ENCODE measurements at places on chromosomes 4 and X.

GRCh38 chr4:83036991-83037665 lies 2.1 kb downstream of the COPS4 start:
- no peak for DNase-seq

DNA sequence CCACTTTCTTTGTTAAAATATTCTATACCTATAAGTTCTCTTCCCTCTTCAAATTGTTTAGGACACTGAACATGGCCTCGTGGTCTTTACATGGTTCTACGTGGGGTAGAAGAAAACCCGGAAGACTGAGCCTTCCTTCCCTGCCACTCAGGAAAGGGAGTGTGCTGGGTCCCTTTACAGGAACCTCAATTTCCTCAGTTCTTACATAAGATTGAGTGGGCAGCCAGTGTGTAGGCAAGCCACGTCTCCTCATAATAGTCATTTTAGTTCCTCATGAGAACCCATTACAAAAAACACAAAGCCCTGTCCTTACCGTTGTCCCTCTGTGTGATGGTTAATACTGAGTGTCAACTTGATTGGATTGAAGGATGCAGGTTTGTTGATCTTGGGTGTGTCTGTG lies 28.7 kb upstream of the SMIM10L2A start:
- no peak for DNase-seq

DNA sequence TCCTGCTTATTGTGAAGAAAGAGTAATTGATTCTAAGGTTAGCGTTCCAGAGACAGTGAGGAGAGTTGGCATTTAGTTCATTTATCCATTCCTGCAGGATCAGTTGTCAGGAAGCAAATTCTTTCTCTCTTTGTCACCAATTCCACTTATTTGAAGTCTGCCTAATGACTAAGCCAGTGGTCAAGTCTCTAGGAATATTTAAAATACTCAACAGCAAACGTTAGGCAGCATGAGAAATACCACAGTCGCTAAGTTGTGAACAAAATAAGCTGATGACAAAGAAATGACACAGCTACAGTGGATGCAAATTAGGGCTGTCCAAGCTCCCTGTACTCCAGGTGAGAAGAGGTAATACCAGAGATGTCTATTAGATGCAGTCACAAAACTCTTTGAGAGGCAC lies 6.6 kb upstream of the MAGEB17 start:
- no peak for DNase-seq

DNA sequence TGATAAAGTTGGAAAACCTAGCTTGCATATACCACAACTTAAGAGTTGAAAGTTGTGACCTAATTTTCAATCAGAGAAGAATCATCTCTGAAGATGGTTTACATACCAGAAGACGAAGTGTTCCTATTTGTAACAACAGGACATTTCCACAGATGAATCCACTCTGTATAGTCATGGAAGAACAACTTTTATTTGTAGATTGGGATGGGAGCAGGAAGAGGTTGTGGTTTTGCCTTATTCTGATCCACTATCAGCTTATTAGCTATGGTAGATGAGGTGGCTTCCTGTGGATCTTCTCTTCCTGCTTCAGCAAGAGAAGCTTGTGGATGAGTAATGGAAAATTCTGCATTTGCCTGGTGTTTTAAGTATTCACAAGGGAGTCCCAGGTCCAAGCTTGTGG lies 18.6 kb upstream of the SUPT20HL1 start:
- no peak for DNase-seq

DNA sequence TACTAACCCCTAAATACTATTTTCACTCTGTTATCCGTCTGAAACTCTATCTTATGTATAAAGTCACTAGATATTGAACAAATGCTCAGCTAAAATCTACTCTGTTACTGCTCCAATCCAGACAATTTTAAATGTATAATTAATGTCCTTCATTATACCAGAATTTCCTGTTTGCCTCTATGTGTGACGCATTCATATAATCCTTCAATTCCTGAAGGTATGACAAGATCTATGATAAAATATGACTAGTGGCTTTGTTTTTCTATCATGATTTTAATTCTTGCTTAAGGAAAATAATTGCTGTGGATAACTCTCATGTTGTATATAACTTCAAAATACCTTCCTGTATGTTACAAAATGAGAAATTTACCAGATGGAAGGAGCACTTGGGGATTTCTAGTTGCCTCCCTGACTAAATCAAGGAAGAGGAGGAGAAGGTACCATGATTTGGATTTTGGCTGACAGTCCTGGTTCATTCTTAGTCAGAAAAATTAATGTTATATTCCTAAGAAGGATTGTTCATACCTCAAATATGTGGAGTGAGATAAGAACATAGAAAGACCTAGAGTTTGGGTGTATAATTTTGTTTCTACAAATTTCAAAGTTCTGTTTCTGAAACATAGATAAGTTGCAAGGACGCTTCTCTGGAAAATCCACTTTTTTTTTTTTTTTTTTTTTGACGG lies 4.9 kb downstream of the CXCL6 start:
- no peak for DNase-seq

GRCh38 chrX:10797466-10797865 lies 177.1 kb upstream of the MID1 start:
- peak; percentile 6 for DNase-seq

DNA sequence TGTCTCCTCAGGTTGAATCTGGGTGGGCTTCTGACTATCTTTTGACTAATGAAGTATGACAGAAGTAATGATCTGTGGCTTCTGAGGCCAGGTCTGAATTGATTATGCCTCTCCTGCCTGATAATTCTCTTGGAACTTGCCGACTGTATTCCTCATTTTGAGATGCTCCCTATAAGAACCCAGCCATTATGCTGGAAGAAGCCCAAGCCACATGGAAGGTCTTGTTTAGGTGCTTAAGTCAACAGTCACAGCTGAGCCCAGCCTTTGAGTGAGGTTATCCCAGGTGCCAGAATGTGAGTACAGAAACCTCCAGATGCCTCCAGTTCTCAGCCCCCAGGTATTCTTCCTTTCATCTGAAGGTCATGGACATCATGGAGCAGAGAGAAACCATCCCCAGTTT lies 456.6 kb downstream of the IL15 start:
- DNase-seq = no peak

DNA sequence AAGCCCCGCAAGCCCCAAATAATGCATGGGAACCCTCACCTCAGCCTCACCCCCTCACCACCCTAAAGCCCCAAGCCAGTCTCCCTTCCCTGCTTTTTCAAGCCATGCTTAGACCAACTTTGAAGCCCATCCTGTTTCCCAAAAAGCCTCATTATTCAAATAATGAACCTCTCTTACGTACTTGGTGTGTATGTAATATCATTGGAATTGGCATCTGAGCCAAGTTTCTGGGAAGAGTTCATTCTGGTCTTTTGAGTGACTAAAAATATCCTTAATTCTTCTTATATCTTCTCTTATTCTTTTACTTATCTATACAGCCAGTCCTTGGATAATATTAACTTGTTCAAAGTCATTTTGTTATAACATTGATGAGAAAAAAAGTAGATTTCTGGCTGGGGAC lies 875.8 kb upstream of the SLIT2 start:
- DNase-seq = no peak

DNA sequence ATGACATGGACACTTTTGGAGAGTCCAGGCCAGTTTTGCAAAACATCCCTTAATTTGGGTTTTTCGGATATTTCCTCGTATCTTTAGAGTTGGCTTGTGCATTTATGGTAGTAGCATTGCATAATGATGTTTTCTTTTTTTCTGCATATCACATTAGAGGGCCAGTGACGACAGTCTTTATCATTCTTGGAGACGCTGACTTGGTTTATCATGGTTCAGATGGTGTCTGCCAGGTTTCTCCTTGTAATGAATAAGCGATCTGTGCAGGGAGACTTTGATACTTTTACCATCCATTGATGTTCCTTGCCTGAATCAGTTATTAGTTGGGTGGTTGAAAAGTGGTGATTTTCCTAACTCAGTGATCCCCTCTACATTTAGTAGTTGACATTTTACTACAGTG lies 46.6 kb downstream of the KIAA0232 start:
- no peak for DNase-seq

Measured in fibroblast of the conjunctiva (primary cell).